ENCODE measurements at places on chromosomes 5 and 9. TPM values are rescaled to one million over a fixed set of nuclear protein-coding genes. Genes with fewer than 3 reads are reported as not detected.

TMEM38B gene
- total RNA-seq: 13.2 TPM

FOXD4L4 gene
- total RNA-seq: not detected

- H3K36me3 ChIP-seq: peaks cover 88% of the 10 kb centered on the region
- H3K27ac ChIP-seq: no peak overlapping the region
- no peak overlapping the region for H3K4me3 ChIP-seq
- H3K4me1 ChIP-seq: no peaks in the 10 kb centered on the region
- DNase-seq: no peak
These were observed 36.3 kb downstream of the ZNF782 start for GRCh38 chr9:96817973-96818372.

DNA sequence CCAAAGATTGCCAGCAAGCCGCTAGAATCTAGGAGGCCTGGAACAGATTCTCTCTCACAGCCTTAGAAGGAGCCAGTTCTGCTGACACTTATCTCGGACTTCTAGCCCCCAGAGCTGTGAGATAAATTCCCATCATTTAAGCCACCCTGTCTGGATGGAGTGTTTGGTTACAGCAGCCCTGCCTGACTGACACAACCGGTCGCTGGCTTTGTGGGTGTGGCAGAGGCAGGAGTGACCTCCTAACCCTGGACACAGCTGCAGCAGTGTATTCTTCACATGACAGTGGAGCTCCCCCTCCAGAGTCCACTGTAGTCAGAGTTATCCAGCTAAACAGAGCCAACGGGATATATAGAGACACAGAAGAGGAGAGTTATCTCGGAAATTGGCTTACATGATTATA is 21.2 kb upstream of the IL17B start:
- H3K27ac ChIP-seq: no peak overlapping the region
- H3K4me3 ChIP-seq: no peak overlapping the region
- peaks cover 49% of the 10 kb centered on the region for H3K4me1 ChIP-seq
- H3K36me3 ChIP-seq: no peaks in the 10 kb centered on the region
- no peaks in the 10 kb centered on the region for H3K27me3 ChIP-seq

DNA sequence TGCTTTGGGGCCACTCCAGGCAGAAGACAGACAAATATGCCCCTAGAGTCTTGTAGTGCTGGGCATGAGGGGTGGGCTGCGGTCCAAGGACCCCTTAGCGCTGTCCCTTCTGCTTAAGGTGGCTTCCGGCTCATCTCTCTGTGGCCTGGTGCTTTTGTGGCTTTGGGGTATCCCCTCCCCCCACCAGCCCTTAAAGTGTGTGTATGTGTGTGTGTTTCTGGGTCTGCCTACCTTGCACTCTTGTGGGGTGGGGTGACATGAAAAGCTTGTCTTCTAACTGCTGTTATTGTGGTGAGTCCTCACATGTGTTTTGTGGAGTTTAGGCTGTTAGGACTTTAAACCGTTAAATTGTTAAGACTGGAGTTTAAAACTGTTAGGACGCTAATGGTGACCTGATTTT is 23.6 kb downstream of the MARCHF6 start:
- no peak overlapping the region for H3K4me3 ChIP-seq
- no peak overlapping the region for H3K27ac ChIP-seq
- H3K36me3 ChIP-seq: peaks cover 38% of the 10 kb centered on the region
- peaks cover 52% of the 10 kb centered on the region for H3K4me1 ChIP-seq

DNA sequence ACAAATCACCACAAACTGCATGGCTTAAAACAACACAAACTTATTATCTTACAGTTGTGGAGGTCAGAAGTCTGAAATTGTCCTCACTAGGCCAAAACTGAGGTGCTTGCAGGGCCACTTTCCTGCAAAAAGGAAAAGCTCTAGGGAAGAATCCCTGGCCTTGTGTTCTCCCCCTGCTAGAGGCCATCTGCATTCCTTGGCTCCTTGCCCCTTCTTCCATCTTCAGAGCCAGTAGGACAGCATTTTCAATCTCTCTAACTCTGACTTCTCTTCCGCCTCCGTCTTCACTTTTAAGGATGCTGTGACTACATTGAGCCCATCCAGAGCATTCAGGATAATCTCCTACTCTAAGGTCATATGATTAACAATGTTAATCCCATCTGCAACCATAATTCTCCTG is 236.6 kb downstream of the CDK5RAP2 start:
- H3K27ac ChIP-seq: no peak overlapping the region
- H3K4me3 ChIP-seq: no peak overlapping the region
- peaks cover 4% of the 10 kb centered on the region for H3K27me3 ChIP-seq
- H3K4me1 ChIP-seq: peaks cover 23% of the 10 kb centered on the region

EIF4E1B gene
- total RNA-seq: not detected

- no peaks in the 10 kb centered on the region for H3K36me3 ChIP-seq
- no peak overlapping the region for H3K27ac ChIP-seq
- H3K4me3 ChIP-seq: no peak overlapping the region
These were observed 378.5 kb downstream of the PLK2 start for GRCh38 chr5:58081435-58081834.

GRCh38 chr9:33157960-33158842 is 8.9 kb downstream of the B4GALT1 start:
- H3K36me3 ChIP-seq: peaks cover 16% of the 10 kb centered on the region
- H3K4me3 ChIP-seq: peak overlapping the region; percentile 96
- peaks cover 95% of the 10 kb centered on the region for H3K4me1 ChIP-seq
- no peak for DNase-seq

Data from HFFc6 (cell line).